Right lung (tissue), 10 donors: ENCODE measurements at places on chromosomes 2 and 18. TPM values are rescaled to one million over a fixed set of nuclear protein-coding genes. Genes with fewer than 3 reads are reported as not detected.

GRCh38 chr2:135931776-135932443, 53.5 kb downstream of the DARS1 start:
- no peak for DNase-seq

- no peak for DNase-seq
Observed at GRCh38 chr18:73407506-73407905, 539.7 kb upstream of the NETO1 start.

GRCh38 chr2:73640946-73641766, 1.1 kb downstream of the NAT8 start:
- DNase-seq = no peak

Gene DTNA
- 9.2 TPM for polyA plus RNA-seq

DNA sequence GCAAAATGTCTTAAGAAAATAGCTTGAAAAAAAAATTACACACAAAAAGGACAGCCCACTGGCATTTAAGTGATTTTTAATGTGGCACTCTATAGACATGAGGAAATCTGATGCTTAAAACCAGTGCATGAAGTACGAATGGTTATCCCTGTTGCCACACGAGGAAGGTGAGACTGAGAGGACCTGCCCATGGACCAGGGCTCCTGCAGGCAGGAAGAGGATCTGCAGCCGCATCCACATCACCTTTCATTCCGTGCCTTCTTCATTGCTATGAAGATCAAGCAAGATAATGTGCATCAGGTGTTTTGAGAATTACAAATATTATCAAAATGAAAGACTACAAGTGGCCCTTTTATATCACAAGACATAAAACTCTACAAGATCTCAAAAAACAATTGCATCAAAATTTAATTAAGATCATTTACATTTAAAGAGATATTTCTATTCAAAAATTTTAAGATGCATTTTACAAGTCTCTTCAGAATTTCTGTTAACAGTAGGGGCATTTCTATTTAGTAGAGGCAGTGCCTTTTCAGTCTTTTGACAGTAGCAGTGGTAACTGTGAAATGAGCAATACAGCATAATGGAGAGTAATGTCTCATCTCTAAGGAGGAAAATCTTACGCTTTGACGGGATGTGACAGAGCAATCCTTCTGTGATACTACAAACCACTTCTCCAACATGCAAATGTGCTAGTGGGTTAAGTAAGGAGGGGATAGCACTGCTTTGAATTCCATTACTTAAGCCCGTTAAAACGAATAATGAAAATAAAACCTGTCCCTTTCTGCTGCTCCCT, 83.4 kb downstream of the SLC5A7 start:
- no peak for DNase-seq

DNA sequence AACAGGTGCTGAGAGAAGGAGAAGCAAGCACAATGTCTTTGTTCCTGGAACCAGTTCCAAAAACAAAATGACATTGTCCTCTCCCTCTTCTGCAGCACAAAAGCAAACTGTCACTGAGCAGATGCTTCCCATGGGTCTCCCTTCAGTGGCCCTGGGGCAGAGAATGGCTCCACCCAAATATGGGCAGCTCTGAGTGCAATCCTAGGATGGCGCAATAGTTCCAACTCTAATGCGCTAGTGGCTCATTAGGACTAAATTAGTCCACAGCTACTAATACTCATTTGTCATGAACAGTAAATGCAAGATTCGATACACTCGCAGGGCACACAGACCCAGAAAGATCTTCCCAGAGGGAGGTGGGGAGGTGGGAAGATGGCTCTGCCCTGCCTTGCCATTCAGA, 205.2 kb upstream of the CHAC2 start:
- DNase-seq = no peak

GRCh38 chr2:173290518-173290917, 64.2 kb upstream of the CDCA7 start:
- DNase-seq = no peak

GRCh38 chr2:17515652-17516051, 2.6 kb downstream of the RAD51AP2 start:
- DNase-seq = no peak

DNA sequence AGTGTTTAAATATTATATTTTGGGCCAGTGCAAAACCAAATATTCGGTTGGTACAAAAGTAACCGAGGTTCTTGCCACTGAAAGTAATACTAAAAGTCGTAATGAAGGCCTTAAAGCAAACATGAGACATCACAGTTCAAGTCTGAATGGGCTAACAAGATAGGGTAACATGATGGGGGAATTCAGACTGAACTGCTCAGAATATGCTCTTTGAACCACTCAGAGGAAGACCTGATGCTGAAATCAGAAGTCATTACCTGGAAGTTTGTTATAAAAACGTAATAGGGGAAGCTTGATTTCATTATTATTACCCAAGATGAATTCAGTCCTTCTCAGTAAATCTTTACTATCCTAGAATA, 26.6 kb downstream of the CDKL4 start:
- DNase-seq = no peak
